AG10803 (cell line): ENCODE measurements at places on chromosomes 2 and 18.
A peak's percentile ranks its signal among the peaks of the same experiment; 100 is the strongest.

DNA sequence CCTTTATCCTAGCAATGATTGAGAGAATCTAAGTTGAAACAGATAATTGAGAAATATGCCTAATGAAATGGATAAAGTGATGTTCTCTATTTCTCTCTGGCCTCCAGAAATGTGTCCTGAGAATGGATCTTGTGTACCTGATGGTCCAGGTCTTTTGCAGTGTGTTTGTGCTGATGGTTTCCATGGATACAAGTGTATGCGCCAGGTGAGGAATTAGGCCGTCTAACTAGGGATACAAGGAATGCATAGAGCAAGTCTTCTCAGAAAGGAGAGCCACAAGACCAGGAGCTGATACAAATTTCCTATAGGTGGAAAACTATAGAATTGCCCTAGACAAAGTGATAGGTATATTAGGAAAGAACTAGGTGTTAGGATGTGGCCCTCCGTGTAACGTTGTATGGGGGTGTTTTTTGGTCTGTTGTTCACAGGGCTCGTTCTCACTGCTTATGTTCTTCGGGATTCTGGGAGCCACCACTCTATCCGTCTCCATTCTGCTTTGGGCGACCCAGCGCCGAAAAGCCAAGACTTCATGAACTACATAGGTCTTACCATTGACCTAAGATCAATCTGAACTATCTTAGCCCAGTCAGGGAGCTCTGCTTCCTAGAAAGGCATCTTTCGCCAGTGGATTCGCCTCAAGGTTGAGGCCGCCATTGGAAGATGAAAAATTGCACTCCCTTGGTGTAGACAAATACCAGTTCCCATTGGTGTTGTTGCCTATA lies 592 bp upstream of the CAD start:
- DNase-seq: no peak

DNA sequence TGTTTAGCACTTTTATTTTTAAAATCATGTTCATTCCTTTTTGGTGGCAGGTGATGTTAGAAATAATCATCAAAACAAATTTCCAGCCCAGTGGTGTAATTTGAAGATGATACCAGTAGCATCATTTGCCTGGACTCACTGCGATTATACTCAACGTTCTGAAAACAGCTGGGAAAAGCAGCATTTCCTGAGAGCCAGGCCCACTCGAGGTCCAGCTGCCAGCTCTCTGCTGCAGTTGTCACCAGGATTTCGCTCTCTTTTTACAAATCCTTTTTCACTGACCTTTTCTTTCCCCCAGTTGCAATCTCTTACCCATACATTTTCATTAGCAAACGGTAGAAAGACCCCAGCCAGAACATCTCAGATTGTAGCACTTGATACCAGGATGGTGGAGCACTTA lies 110.6 kb upstream of the LYPD1 start:
- DNase-seq: no peak

DNA sequence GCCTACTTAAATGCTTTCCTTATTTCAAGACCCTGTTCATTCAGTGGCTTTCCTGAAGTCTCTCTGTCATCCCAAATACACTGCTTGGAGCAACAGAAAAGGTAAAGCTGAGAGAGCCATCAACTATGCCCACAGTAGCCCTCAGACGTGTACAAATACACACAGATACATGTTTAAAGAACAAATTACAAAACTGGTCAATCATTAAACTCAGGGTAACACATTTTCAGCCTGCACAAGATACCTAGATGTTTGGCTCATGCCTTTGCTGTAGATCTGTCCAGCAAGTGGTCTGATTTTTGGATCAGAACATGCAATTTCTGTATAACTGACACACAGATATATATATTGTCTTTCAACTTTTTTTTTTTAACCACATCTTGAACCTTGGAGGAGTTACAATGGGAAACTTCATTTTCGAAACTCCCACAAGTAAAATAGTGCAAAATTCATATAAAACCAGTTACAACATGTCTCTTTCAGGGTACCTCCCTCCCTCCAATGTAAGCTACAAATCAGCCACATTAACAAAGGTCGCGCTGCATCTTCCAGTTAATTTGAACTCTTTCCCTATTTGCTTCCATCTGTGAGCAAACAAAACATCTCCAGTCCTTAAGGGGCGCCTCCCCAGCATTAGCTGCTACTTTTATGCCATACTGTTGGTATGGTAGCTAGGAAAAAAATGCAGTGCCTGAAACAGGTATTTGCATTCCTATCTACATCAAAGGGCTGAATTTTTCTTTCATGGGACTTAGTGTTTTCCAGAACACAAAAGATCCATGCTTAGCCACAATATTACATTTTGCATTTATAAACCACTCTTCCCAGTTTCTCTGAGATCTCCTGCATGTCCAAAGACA lies 311.9 kb downstream of the NRXN1 start:
- no peak for DNase-seq

DNA sequence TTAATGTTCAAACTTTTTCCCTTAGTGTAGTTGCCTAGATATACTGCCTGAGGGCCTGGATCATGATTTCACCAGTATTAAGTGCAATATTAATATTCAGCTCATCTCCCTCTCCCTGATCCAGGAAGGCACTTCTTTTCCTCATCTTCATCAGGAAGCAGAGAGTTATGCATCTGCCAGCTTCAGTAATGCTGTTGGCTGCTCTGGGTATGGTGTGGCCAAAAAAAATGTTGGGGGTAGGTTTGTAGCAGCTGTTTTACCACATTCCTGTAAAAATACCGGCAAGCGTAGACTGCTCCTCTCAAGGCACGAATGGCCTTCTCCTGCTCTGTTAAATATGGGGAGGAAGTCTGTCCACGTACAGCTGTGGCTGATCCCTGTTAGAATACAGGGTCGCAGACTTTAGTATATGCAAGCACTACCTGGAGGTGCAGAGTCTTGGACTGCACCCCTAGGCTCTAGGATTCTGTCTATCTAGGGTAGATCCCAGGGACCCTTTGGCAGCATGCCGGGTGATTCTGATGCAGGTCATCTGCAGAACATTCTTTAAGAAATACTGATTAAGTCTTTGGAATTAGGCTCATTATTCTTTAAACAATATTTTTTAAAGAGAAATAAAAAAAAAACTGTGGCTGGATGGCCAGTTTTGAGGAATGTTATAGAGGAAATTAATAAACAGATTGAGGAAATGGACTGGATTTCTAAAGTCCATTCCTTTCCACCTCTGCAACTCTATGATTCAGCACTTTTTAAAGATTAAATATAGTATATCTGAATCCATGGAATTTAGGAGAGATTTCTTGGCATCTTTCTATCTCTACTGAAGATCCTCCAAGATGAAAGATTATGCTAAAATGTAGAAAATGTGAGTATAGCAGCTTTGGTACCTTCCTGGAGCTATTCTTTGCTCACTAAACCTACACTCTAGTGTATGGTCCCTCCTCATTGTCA lies 21.0 kb upstream of the GLS start:
- DNase-seq: peak; percentile 89

DNA sequence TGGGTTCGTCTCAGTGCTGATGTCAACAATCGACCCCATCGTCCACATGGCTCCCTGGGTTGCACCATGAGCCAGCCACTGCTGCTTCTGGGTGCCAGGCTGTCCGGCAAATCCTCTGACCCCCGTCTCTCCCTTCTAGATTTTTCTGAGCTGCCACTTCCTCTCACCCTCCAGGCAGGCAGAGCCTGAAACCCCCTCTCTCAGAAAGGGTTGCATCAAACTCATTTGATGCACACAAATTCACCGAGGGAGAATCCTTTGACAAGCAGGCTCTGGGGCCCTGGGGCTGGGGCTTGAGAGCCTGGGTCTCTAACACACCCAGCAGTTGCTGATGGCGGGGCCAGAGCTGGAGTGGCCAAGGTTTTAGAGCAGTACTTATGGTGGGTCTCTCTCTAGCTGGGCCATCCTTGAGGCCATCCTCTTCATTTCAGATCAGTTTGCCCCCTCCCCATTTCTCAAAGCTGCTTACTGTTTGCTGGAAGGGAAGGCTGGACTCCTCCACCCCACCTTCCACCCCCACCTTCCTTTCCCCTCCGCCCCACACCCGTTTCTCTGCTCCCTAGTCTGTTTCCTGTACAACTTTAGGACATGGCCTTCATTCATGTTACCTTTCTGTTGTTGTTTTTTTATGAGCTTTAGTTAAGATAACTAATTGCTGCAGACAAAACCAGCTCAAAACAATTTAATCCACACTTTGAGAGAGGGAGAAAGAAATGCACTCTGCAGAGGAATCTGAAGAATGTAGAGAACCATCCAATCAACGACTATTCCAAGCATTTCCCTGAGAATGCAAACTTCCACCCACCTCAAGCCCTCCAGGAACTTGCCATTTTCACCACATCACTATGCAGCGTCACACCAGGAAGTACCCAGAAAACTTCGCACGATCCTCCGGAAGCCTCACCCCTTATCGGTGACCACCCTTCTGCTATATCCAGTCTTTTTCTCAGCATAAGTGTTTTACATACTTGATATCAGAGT lies 69.5 kb downstream of the ARL4C start:
- DNase-seq: peak; percentile 94

DNA sequence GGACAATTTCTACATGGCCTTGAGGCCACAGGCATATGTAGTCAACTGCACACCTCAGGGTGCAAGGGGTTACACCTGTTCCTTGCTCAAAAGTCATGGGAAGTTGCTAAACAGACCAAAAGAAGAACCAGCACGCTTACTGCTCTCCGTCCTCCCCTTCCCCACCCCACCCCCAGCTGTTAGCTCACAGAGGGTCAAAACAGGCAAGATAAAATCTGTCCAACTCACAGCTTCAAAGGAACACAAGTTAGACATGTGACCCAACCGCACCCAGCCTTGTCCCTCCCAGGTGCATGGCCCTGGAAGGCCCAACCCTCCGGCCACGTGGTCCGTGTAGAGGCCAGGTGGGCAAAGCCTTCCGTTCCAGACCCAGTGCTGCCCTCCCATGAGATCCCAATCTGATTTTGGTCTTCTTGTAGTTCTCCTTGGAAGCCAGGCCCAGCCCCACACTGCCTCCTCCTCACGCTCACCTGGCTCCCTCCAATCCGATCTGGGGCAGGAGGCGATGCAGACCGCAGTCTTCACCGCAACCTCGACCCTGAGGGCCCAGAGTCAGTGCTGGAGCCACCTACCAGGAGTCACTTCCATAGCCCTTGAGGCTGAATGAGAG lies 14.5 kb upstream of the ASPRV1 start:
- DNase-seq: no peak

DNA sequence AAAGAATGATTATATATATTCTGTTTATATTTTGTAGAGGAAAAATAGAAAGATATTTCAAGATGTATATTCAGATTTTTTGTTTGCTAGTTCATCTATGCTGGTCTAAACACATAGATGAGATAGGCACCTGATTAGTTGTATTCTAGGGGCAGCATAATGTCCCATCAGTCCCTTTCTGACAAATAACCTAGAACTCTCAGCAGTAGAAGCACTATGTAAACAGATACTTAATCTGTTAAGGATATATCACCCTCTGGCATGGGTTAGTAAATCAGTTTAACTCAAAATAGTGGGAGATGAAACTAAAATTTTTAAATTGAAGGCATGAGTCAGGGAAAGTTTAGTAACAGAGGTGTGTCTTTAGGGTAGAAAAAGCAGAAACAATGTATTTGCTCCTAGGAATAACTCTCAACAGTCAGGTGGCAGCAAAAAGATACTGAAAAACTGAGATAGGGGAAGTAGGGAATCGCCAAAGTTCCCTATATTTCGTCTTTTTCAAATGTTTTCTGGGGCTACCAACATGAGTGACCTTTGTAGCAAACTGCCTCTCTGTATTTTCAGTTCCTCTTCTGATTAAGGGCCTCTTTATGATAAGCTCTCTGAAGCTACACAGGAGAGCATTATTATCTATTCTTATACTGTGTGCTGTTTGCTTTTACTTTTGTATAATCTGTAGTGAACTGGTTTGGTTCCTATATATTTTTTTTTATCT lies 5.7 kb downstream of the PPP1R1C start:
- no peak for DNase-seq
